Thoracic aorta (tissue), 2 donors: ENCODE measurements at places on chromosomes 16 and 17.

- no peak for DNase-seq
- H3K27ac ChIP-seq: no peak overlapping the region
- no peaks in the 10 kb centered on the region for H3K36me3 ChIP-seq
- no peaks in the 10 kb centered on the region for H3K4me1 ChIP-seq
Observed at GRCh38 chr17:17579691-17580090, 11.8 kb downstream of the PEMT start.

DNA sequence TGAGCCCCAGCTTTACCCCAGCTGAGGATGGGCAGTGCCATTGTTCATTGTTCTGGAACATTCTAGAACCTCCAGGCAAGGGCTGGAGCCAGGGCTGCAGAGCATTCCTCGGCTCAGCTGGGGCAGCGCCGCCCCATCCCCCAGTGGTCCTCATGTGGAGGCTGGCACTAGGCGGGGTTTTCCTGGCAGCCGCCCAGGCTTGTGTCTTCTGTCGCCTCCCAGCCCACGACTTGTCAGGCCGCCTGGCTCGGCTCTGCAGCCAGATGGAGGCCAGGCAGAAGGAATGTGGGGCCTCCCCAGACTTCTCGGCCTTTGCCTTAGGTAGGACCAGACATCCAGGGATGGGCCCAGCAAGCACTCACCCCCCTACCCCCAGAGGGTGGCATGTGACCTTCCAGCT lies at the start of gene TMEM95:
Gene TMEM95, plus strand, starts transcription at position 104 of the 400 bp plus-strand sequence. Its CDS starts 49 bp downstream, at position 153.
- H3K36me3 ChIP-seq: no peaks in the 10 kb centered on the region
- DNase-seq: no peak
- H3K27ac ChIP-seq: no peak within 1 kb of the TSS
- peaks cover 29% of the 10 kb centered on the region for H3K4me1 ChIP-seq

- H3K4me1 ChIP-seq: no peaks in the 10 kb centered on the region
- DNase-seq: no peak
- no peaks in the 10 kb centered on the region for H3K36me3 ChIP-seq
- H3K27ac ChIP-seq: no peak overlapping the region
- no peaks in the 10 kb centered on the region for H3K27me3 ChIP-seq
- H3K4me3 ChIP-seq: no peak overlapping the region
Observed at GRCh38 chr17:66957343-66957742, 7.2 kb upstream of the CACNG4 start.

GRCh38 chr16:88732172-88732960 lies 26.1 kb downstream of the CTU2 start:
- no peaks in the 10 kb centered on the region for H3K27me3 ChIP-seq
- peaks cover under 1% of the 10 kb centered on the region for H3K4me1 ChIP-seq
- H3K36me3 ChIP-seq: peaks cover 29% of the 10 kb centered on the region
- no peak overlapping the region for H3K27ac ChIP-seq
- no peak for DNase-seq

DNA sequence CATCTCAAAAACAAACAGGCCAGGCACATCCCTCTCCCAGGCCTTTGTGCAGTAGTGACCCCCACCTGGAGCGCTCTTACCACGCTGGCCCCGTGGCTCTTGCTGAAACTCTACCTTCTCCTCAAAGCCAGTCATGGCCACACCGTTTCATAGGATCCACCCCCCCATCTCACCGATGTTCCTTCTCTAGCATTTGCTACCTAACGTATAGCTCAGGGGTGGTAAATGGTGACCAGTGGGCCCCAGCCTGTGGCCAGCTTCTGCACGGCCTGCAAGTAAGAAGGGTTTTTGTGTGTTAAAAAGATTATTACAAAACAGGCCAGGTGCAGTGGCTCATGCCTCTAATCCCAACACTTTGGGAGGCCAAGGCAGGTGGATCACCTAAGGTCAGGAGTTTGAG lies 43.8 kb downstream of the RMI2 start:
- no peak overlapping the region for H3K27ac ChIP-seq
- no peak for DNase-seq
- no peak overlapping the region for H3K4me3 ChIP-seq
- H3K27me3 ChIP-seq: no peaks in the 10 kb centered on the region

DNA sequence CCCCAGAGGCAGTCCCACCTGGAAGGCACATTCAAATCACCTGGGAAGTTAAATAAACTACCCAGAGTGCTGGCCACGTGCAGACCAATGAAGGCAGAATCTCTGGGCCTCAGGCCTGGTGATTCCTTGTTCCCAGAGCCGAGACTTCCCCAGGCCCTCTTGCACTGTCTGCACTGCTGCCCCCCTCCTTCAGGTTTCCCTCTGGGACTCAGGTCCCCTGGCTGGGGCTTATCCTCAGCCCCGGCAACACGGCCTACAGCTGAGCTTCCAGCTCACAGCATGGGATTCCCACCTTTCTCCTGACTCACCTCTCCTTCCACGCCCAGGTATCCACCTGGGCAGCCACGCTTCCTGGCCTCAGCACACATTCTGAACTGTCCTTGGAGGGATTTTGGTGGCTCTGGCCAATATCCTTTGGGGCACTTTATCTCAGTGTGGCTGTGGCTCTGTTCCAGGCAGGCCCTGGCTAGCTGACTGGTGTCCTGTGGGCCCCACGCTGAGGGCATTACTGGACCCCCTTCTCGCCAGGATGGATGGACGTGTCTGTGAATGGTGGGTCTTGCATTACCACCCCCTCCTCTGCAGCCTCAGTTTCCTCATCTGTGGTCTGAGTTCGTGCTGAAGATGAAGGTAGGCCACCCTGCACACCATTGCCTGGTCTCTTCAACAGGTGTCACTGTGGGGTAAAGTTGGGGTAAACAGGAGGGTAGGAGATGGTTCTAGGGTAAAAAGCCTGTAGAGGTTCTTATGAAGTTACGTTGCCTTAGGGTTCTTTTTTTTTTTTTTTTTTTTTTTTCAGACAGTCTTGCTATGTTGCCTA lies 165.7 kb downstream of the IRF8 start:
- no peaks in the 10 kb centered on the region for H3K4me1 ChIP-seq
- H3K4me3 ChIP-seq: no peak overlapping the region
- H3K36me3 ChIP-seq: no peaks in the 10 kb centered on the region
- H3K27me3 ChIP-seq: no peaks in the 10 kb centered on the region

DNA sequence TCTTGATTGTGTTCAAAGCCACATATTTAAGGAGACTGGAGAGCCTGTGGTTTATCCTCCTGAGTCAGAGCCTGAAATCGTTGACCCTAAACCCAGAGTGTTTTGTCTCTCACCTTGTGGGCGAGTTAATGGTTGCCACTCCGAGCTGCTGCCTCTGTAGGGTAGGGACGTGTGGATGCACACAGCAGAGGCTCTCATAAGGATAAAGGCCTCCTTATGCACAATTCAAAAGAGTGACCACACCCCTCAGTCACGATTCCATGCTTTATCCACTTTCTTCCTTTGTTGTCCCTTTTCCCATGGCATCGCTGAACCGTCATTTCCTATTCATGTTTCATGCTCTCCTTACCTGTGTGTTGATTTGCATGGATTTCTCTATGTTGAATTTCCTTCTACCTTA lies 805.0 kb upstream of the RBFOX1 start:
- DNase-seq: no peak
- no peaks in the 10 kb centered on the region for H3K4me1 ChIP-seq
- no peaks in the 10 kb centered on the region for H3K27me3 ChIP-seq

GRCh38 chr17:42655528-42655927 lies 3.6 kb upstream of the TUBG2 start:
- H3K4me1 ChIP-seq: peaks cover 24% of the 10 kb centered on the region
- H3K4me3 ChIP-seq: no peak overlapping the region
- no peaks in the 10 kb centered on the region for H3K36me3 ChIP-seq
- no peaks in the 10 kb centered on the region for H3K27me3 ChIP-seq
- H3K27ac ChIP-seq: no peak overlapping the region

- DNase-seq: no peak
- no peak overlapping the region for H3K27ac ChIP-seq
- no peak overlapping the region for H3K4me3 ChIP-seq
- H3K27me3 ChIP-seq: peaks cover 15% of the 10 kb centered on the region
Observed at GRCh38 chr17:36923814-36924221, 13.5 kb upstream of the LHX1 start.

DNA sequence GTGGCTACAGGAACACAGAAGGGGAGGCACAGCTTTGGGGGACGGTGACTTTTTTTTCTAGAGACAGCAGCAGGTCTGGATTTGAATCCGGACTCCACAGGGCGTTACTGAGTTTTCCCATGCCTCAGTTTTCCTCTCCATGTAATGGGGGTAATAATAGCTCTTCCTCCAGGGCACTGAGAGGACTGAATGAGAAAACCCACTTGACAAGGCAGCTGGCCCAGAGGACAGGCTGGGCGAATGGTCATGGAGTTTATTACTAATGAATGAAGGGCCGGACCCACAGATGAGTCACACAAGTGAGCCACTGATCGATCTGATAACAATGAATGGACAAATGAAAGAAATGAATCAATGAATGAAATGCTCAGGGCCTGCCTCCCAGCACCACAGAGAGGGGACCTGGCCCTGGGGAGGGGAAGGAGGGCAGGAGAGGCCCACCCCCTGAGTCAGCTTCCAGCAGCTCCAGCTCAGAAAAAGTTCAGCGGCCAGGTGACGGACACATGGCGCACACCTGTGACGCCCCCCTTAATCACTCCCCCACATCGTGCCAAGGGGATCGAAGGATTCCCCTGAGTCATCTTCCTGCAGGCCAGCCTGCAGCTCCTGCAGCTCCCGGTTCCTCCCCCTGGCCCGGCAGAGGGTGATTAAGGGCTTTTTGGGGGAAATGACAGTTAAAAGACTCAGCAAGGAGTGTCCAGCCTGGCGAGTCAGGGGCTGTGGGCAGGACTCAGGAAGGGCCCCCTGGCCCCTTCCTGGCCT lies 54.3 kb downstream of the SOCS1 start:
- H3K27ac ChIP-seq: no peak overlapping the region
- no peaks in the 10 kb centered on the region for H3K36me3 ChIP-seq
- no peak overlapping the region for H3K4me3 ChIP-seq
- H3K27me3 ChIP-seq: no peaks in the 10 kb centered on the region
- H3K4me1 ChIP-seq: no peaks in the 10 kb centered on the region

DNA sequence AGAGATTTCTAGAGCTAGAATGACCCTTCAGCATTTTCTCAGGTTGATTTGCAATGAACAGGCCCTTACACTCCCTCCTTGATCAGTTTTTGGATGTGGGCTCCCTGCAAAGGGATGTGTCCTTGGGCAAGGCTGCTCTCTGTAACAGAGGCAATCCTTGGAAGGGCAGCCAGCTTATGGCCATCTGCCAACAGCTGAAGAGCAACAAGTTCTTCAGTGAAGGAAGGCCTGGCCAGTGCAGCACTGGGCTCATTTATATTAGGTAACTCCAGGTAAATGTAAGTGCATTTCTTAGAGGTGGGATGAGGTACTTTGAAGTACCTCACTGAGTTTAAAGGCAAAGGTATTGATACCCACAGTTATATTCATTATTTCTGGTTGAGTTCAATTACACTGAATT lies 114.3 kb upstream of the KCNJ16 start:
- H3K4me3 ChIP-seq: no peak overlapping the region
- H3K4me1 ChIP-seq: no peaks in the 10 kb centered on the region
- no peaks in the 10 kb centered on the region for H3K36me3 ChIP-seq

- no peaks in the 10 kb centered on the region for H3K36me3 ChIP-seq
- no peaks in the 10 kb centered on the region for H3K4me1 ChIP-seq
- no peak overlapping the region for H3K4me3 ChIP-seq
- no peak overlapping the region for H3K27ac ChIP-seq
- no peak for DNase-seq
- no peaks in the 10 kb centered on the region for H3K27me3 ChIP-seq
Observed at GRCh38 chr16:30141750-30142149, 18.7 kb upstream of the MAPK3 start.
